ENCODE measurements at places on chromosomes 6 and 20. TPM values are rescaled to one million over a fixed set of nuclear protein-coding genes. Genes with fewer than 3 reads are reported as not detected.
A peak's percentile ranks its signal among the peaks of the same experiment; 100 is the strongest.

The EFCAB8 gene
- total RNA-seq = not detected

DNA sequence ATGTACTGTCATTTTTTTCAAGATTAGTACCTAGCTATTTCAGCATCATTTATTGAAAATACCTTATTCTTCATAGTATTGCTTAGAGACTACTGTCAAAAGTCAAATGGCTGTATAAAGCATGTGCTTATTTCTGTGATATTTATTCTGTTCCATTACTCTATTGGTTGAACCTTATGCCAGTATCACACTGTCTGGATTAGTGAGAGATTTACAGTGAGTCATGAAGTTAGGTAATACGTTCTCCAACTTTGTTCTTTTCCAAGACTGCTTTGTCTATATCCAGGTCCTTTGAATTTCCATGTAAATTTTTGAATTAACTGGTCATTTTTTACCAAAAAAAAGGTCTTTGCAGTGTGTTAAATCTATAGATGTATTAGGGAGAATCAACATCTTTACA, 18.6 kb upstream of the RNF217 start:
- DNase-seq = no peak

GRCh38 chr6:142429195-142429594, 127.4 kb downstream of the ADGRG6 start:
- peak; percentile 48 for DNase-seq

The MUC21 gene
- not detected for total RNA-seq

- DNase-seq = no peak
Measured at GRCh38 chr20:49987015-49987867, 4.5 kb downstream of the SNAI1 start.

- DNase-seq = peak; percentile 27
Measured at GRCh38 chr6:26501482-26501986, 1.4 kb downstream of the BTN1A1 start.
